NCI-H1930 (cell line): ENCODE measurements at places on chromosomes 6 and 20.

- no peak for DNase-seq
Measured at GRCh38 chr6:168265827-168266815, 53.5 kb downstream of the DACT2 start.

- DNase-seq, result no peak
Measured at GRCh38 chr6:96821034-96821433, 16.2 kb downstream of the GPR63 start.

DNA sequence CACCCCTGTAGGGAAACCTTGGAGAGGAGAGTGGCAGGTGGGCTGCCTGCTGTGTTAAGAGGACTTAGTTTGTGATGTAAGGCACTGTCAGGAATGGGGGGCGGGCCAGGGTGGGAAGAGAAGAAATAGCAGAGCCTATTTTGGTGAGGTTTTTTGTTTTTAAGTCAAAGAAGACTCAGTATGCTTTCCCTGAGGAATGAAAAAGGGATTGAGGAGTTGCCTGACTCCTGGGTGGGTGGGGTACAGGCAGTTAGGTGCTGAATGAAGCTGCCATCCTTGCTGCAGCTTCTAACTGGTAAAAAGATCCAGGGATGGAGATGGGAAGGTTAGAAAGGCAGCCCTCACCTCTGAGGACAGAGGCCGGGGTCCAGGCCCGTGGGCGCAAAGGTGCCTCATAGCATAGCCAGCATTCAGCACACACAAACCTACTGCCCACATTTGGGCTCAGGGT, 37.9 kb downstream of the PLCG1 start:
- no peak for DNase-seq

GRCh38 chr6:1561355-1561754, 48.4 kb upstream of the FOXC1 start:
- DNase-seq, result no peak

- DNase-seq, result no peak
Measured at GRCh38 chr20:17857639-17858449, 110.8 kb downstream of the SNX5 start.

DNA sequence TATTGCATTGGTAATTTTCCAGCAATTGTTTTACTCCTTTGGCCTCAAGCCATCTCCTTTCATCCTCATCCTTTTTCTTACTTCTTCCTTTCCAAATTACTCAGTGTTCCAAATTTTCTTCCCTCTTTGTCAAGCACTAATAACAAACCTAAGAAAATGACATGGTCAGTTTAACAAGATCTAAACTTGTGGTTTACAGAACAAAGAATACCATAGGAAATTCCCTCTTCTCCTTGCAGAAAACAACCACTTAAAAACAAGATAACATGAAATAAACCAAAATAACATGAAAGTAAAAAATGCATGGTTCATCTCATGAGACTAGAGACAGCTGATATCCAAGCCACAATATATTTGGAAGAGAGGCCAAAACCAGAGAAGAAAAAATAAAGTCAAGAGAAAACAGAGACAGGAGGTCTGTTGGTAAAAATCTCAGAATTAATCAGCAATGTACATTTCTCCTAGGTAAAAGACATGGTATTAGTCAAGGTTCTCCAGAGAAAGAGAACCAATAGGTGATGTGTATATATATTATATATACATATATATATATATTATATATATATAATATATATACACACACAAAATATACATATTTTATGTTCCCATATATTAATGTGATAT, 51.0 kb upstream of the SENP6 start:
- DNase-seq, result no peak

GRCh38 chr20:2260250-2260649, 35.6 kb upstream of the TGM3 start:
- no peak for DNase-seq

DNA sequence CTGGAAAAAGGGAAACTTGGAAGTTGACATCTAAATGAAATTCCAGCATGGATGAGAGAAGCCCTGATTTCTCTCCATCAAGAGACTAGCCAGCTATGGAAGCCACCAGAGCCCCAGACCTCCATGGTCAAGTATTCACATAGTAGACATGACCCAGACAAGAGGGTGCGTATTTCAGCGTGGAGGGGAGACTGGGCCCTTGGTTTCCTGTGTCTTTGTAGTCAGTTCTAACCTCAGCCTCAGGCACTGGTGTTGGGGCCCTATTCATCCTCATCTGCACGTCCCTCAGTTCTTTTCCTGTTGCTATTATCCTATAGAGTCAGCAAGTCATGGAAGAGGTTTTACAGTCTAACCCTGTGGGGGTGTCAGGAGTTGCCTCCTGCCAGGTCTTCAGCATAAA, 12.5 kb downstream of the GNL1 start:
- no peak for DNase-seq

- DNase-seq, result no peak
Measured at GRCh38 chr6:170231293-170232185, 59.3 kb downstream of the DLL1 start.

GRCh38 chr6:12034349-12034748, 22.2 kb downstream of the HIVEP1 start:
- DNase-seq, result no peak

GRCh38 chr6:119337762-119338161, 11.8 kb downstream of the MAN1A1 start:
- DNase-seq, result no peak

- DNase-seq, result no peak
Measured at GRCh38 chr6:31378062-31378720, 21.2 kb upstream of the HLA-B start.

GRCh38 chr6:25006565-25007001, 70.8 kb upstream of the RIPOR2 start:
- DNase-seq, result no peak

GRCh38 chr20:15059438-15059837, 722.0 kb upstream of the FLRT3 start:
- DNase-seq, result no peak

- no peak for DNase-seq
Measured at GRCh38 chr20:3047486-3048419, 1.9 kb downstream of the MRPS26 start.

DNA sequence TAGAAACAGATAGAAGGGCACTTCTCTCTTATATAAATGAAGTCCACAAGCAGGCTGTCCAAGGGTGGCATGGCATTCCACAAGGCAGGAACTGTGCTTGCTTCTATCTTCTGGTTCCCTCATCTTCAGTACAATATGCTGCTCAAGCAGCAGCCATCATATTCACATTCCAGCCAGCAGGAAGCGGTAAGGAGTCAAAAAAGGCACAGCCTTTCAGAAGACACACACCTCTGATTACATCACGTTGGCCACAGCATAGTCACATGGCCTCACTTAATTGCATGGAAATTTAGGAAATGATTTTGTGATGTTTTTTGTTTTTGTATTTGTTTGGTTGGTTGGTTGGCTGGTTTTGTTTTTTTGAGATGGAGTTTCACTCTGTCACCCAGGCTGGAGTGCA, 19.0 kb downstream of the REM1 start:
- DNase-seq, result no peak

- DNase-seq, result no peak
Measured at GRCh38 chr6:110490110-110490509, 13.7 kb upstream of the SLC22A16 start.

GRCh38 chr6:109783250-109783986, 92.3 kb downstream of the FIG4 start:
- DNase-seq, result no peak

DNA sequence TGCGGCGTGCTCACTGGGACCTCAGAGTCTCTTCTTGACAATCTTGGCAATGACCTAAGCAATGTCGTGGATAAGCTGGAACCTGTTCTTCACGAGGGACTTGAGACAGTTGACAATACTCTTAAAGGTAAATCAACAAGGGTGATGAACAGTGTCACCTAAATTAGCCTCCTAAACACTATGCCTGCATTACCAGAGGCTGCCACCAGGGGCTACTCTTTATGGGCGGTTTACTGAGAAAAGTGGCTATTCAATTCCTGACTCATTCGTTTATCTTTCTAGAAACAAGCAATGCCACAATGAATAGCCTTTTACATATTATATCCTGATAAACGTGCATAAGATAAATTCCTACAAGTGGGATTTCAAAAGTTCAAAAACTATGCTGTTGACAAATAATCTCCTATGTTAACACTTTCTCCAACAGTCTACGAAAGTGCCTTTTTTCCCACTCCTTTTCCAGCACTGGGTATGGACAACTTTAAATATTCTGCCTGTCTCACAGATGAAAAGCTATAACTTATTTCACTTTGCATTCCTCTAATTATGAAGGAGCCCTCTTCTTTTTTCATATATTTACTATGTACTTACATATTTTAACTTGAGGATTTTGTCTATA, 1.3 kb downstream of the BPIFA2 start:
- DNase-seq, result no peak

GRCh38 chr6:139829576-139829975, 455.1 kb upstream of the CITED2 start:
- DNase-seq, result no peak

GRCh38 chr20:49405062-49405683, 77.3 kb downstream of the KCNB1 start:
- DNase-seq, result peak; percentile 31

DNA sequence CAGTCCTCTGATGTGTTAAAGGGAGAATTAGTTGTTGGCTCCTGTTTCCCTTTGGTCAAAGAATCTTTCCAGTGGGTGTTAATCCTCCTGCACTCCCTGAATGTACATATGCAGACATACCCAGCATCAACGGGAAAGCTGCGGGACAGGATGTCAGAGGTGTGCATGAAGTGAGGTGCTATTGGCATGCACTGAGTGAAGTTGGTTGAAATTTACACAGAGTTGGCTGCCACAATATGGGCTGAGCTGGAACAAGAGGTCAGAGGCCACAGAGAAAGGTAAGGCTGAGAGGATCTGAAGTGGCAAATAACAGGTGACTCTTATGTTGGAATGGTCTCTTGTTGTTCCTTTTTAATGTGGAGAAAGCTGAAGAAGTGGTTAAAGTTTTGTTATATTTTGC, 82.7 kb upstream of the AKIRIN2 start:
- DNase-seq, result no peak

DNA sequence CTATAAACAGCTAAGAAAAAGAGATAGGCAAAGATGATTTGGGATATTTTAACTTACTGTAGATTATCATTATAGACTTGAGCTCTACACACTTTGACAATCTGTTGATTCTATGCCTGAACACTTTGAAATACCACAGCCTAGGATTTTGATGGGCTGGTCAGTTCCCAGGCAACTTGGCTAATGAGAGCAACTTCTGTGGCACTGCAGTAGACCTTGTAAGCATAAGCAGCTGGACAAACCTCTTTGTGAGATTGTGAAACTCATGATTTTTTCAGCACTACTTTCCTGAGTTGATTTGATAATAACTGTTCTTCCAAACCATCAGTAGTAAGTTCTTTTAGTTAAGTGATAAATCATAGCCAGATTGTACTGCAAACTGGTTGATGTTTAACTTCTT, 27.1 kb upstream of the ELOVL5 start:
- no peak for DNase-seq

DNA sequence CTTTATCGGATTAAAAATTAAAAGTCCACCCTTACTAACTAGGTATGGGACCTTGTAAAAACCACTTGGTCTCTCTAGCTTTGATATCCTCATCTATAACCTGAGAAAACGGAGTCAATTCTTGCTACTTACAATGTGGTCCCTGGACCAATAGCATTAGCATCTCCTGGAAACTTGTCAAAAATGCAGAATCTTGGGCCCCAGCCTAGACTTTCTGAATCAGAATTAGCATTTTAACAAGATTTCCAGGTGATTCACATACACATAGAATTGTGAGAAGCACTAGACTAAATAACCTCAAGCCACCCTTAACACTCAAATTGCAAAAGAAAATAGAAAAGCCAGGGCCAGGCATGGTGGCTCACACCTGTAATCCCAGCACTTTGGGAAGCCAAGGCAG, 96.6 kb downstream of the RNGTT start:
- no peak for DNase-seq

DNA sequence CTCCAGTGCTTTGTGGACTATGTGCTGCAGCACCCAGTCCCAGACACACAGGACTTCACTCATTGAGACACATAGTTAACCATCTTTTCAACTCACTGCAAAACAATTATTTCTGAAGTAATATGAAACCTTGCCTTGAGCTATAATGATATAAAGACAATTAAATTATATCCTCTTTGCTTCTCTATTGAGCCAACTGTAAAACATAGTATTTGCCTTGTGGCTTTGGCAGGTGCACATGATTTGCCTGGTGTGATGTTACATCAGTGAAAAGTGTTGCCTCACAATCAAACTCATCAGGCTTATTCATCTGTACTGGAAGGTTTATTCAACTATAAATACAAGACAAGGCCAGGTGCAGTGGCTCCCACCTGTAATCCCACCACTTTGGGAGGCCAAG, 80.6 kb downstream of the NCOA7 start:
- peak; percentile 81 for DNase-seq

DNA sequence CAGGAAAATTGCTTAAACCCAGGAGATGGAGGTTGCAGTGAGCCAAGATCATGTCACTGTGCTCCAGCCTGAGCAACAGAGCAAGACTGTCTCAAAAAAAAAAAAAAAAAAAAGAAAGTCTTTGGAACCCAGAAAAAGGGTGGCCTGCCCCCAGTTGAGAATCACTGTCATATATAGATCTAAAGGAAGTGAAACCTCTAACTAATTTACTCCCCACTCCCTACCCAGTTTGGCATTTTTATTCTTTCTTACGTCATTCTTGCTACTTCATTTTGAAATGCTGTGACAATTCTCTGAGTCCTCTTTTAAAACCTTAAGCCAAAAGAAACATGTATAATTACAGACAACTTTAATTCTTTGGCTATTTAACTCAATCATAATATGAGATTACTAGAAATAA, 254.8 kb downstream of the CDC5L start:
- no peak for DNase-seq

GRCh38 chr6:1028723-1029122, 283.2 kb upstream of the FOXQ1 start:
- no peak for DNase-seq

DNA sequence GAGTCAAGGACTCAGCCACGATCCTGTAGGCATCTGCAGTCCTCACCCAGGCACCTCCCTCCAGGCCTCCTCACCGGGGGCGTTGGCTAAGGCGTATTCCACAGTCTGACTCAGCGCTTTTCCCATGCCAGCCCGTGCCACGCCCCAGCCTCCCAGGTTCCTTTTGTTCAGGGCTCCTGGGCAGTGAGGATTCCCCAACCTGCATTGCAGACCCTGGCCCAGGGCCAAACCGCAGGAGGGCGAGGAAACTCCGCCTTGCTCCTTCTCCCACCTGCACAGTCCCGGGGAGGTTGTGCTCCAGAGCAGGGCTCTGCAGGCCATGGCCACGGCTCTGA, 202.8 kb upstream of the CST7 start:
- no peak for DNase-seq

- DNase-seq, result no peak
Measured at GRCh38 chr20:63696306-63696627, 185 bp upstream of the TNFRSF6B start.

GRCh38 chr6:136618086-136618485, 67.9 kb upstream of the MAP7 start:
- DNase-seq, result peak; percentile 91

- DNase-seq, result no peak
Measured at GRCh38 chr6:40169878-40170277, 235.6 kb upstream of the MOCS1 start.
